ENCODE measurements at places on chromosomes 5 and 9.

- no peak for DNase-seq
Observed at GRCh38 chr5:20515606-20516005, 527.6 kb upstream of the CDH18 start.

DNA sequence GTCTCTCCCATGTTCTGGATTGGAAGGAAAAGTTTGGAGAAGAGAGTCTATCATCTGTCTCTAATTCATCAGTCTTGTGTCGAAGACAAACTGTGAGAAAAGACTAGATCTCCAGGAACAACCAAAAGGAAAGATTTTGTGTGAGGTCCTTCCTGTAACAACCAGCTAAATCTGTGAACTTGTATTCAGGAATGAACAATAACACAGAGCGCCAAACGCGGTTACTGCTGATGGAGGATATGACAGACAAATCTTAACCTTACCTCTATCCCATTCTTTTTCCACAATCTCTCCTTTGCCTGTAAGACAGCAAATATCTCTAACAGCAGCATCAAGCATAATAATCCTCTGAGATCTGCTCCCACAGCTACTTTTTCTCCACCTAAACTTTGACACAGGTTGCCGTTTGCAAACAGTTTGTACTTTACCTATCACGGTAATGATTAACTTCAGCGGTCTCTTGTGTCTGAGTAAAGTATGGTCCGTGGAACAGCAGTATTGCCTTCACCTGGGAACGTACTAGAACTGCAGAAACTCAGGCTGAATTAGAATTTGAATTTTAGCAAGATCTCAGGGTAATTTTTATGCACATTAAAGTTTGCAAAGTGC lies 387.6 kb downstream of the ELAVL2 start:
- DNase-seq = no peak

DNA sequence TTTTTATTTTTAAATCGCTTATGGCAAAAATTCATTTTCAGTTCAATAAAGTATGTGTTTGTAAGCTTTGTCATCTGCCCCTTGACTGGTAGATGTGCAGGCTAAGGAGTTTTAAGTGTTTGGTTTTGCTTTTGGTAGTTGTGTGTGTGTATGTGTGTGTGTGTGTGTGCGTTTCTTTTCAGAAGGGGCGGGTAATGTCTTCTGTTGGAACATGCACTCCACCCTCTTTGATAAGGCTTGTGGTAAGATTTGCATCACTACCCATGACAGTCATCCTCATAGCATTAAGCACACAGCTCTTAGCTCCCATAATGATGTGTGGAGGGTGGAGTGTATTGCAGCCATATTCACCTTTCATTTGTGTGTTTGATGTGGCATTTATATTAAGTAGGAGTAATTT lies 92.1 kb upstream of the FSD1L start:
- no peak for DNase-seq

- DNase-seq = no peak
Observed at GRCh38 chr5:135826994-135827671, 7.3 kb upstream of the SLC25A48 start.

DNA sequence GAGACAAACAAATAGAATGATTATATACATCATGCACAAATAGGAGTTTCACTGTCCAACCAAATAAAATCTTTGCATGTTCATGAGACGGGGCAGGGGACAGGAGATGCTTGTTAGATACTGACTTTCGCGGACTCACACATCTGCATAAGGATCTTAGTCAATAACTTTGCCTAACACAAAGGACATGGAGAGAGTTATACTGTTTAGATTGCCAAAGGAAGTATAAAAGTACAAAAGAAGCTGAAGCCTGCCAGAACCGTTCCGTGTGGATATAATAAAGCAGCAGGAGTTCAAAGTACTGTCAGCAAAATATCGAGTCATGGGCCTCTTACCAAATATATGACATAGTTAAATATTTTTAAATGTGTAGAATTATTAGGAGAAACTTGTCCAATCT lies 1148.4 kb downstream of the EFNA5 start:
- DNase-seq = no peak

DNA sequence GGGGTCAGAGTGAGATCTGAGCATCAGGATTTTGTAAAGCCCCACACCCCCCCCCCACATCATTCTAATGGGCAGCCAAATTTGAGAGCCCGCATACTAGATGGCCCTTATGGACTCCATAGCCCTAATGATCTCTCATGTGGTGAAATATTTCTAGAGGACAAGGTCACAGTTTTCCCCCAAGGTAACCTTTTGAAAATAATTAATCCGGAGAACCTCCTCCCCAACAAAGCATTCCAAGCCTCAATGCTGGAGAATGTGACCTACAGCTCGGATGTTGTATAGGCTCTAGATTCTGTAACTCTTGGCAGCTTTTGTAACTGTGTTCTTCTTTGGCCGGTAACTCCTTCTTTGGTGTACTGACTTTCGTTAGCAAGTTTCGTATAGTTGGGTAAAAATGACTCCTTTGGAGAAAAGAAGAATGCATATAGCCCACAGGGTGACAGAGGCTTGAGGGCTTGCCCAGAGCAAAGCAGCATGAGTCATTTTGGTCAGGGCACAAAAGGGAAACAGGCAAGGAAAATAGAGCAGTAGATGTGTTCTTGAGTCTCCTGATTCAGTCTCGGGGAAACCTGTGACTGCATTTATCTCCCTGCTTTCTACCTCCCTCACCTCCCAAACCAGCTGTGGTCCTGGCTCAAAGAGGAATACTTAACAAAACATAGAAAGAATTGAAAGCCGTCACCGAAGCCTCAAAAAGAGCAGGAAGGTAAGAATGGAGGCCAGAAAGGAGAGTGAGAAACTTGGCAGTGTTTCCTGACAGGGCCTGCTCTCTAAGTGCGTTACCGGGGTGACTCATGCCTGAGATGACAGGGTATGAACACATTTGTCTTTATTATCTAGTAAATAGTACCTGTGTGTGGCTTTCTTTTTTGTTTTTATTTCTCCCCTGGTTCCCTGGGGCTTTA lies 6.6 kb upstream of the XPA start:
- peak; percentile 43 for DNase-seq

DNA sequence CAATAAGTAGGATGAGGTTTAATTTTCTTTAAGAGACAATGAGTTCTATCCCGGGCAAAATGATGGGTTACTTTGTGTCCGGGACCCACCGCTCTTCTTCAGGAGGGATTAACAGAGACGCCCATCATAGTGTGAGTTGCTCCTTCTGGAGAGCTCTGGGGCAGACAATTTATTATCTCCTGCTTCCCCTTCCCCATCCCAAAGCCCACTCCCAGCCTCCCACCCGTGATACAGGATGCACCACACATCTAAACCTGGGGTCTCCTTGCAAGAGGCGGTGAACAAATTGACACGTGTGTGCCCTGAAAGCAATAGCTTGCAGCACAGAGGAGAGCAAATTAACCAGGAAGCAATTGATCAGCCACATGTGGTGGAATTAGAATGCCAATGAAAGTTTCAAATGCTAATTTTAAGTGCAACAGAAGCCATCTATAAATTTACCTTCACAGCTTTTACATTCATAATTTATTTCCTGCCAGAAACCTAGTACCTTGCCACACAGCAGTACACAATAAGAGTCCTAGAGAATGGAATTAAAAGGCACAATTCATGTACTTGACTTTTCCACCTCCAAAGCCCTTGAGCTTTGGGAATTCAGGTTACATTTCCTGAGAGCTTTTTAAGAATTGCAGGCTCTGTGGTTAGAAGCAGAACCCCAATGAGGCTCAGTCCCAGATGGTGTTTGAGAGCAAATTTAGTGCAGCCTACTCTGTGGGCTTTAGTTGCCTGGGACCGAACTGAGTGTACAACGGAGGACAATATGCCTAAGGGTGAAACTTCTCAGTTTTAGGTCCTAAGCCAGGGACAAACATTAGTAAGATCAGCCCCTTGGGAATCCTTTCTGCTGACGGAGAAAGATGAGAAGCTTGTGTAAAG lies 399.6 kb downstream of the MED10 start:
- DNase-seq = no peak

DNA sequence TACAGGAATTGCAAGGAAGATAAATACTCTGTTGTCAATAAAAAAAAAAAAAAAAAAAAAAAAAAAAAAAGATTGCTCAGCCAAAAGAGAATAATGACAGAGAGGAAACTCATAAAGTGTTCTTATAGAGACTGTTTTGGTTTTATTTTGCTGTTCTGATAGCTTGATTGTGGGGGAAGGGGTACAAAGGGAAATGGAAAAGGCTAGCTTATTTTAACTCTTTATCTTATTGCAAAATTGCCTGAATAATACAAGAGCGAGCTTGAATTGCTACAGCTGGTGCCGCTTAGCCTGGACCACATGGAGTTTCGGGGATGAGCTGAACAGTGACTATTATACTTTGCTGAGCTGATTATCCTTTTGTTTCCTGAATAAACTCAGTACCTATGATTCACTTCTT lies 31.0 kb upstream of the SHISAL2B start:
- DNase-seq = no peak

GRCh38 chr5:57785946-57786345 lies 303.3 kb upstream of the ACTBL2 start:
- DNase-seq = no peak

DNA sequence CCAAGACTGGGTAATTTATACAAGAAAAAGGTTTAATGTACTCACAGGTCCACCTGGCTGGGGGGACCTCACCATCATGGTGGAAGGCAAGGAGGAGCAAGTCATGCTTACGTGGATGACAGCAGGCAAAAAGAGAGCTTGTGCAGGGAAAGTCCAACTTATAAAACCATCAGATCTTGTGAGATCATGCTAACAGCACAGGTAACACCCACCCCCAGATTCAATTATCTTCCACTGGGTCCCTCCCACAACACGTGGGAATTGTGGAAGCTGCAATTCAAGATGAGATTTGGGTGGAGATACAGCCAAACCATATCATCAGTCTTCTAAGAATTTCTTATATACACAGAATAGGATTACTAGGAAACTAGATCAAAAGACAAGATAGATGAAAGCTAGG lies 555.6 kb downstream of the PRR16 start:
- no peak for DNase-seq

DNA sequence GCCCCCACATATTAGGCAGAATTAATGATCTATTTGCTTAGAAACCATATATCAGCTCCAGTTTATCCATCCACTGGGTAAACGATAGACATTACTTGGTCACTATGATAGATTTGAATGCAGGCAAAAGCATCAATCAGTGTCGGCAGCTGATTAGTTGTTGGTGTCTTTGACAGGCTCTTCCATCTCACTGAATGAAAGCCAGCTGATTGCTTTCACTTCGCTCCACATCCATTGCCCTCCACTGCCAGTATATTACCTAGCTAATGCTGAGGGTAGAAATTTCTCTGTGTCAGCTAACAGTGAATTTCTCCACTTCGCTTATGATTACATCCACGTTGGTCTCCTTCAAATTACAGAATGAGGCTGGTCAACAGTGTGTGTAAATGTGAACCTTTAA lies 821.3 kb upstream of the TYRP1 start:
- no peak for DNase-seq

DNA sequence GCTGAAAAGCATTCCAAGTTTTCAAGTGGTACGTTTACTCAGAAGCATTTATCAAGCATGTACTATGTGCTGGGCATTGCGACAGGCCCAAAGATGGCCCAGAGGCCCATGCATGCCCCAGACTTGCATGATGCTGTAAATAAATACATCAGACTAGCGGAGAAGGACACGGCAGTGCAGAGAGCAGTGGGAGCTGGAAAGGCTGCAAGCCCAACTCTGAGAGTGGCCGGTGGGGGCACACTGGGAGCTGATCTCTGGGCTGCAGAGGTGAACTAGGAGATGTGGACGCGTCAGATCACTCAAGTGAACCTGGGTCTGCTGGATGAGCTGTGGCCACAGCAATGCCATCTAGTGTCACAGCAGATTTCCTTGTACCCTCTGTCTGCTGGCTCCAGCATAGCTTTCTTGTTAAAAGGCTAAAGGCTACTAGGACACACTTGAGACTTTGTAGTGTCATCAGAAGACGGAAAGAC lies 246.9 kb downstream of the FANCC start:
- no peak for DNase-seq

DNA sequence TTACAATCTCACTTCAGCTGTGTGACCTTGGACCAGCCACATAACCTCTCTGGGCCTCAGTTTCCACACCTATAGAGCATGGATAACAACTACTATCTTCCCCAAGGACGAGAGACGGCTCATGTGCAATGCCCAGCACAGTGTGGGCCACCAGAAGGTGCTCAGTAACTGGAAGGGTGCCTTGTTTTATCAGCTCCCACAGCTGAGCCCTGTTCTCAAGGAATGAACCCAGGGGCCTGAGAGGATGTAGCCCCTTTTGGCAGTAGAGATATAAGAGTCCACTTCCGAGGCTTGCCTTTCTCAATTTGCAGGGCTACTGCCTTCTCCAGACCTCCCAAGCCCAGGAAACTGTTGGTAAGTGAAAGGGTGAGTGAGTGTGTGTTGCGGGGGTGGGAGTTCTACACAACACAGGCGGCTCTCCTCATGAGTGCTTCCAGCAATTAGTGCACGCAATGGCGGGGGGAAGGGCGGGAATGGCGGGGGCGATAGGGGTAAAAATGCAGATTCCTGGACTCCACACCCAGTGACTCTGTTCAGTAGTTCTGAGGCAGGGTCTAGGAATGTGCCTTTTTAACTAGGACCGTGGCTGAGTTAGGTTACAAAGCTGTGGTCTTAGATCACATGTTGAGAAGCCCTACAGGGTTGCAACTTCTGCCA lies 185.1 kb downstream of the FSTL4 start:
- DNase-seq = no peak

DNA sequence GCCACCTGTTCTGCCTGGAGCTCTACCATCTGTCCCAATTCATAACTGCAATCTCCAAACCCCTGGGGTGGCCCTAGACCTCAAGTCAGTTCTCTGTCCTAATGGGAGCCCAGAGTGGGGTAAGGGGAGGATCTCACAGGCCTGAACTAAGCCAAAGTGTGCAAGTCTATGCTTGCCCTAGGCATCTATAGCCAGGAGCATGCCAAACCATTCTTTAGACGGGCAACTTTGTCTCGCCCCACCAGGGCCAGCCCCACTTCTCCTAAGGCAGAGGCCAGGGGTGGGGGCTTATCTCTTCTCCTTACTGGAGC lies 3.3 kb downstream of the ACSL6 start:
- DNase-seq = no peak

DNA sequence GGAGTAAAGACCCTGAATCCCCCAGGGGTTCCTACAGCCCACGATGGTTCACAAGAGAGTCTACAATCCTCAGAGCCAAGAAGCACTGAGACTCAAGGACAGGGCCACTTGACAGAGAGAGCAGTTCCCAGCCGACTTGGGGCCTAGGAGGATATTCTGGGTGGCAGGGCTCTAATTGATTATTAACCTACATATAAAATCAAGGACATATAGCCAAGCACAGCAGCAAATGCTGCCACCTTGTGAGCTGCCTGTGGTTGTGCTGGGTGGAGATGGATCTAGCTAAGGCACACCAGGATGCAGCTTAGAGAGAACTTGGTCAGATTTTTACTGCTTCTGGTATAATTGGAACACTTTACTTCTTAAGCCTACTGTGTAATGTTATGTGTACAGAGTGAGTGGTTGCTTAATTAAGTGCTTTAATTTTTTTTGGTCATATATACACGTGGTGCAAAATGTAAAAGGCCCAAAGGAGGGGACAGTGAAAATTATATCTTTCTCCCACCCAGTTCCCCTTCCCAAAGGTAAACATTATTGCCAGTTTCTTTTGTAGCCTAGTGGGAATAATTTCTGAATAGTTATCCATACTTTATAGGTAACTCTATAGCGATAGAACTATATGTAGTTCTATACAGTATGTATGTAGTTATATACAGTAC lies 78.8 kb downstream of the F2RL2 start:
- DNase-seq = peak; percentile 26
